Left cardiac atrium (tissue), 4 donors: ENCODE measurements at places on chromosomes 13 and 19. TPM values are rescaled to one million over a fixed set of nuclear protein-coding genes. Genes with fewer than 3 reads are reported as not detected.

GRCh38 chr19:33580026-33580644 lies 41.6 kb upstream of the CHST8 start:
- DNase-seq = no peak

DNA sequence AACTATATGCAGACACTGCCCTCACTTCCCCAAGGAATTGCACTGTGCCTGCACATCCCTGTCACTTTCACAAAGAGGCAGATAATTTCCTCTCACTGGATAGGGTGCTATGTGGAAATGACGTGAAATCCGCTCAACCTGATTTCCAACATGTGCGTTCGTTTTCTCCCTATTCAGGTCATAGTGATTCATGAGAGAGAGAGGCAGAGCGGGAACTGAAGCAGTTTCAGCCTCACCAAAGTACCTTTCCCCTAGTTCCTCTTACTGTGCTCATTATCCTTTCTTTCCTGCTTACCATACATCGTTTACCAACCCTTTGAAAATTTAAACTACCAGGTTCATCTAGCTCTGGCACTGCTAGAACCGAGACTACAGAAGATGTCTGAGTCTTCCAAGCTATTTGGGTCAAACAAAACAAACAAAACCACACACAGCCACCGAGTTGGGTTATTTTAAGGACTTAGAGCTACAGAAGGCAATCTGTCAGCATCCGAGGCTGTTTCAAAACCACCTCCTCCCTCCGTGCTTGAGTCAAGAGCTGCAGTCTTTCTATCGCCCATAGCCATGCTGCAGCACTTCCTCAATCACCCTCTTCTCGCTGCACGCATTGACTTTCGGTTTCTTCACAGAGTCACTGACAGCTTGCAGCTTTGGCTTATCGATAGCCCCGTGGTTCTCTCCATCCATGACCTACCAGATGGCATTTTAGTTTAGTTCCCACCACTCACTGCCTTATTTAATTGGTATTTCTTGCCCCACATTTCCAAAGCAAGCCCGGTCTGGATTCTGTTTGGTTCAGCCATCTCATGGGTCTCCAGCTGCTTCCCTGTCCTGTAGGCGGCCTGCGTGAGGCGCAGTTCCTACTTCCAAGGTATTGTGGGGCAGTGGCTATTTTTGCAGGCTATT lies 1395.8 kb downstream of the EFNB2 start:
- DNase-seq = peak; percentile 25

DNA sequence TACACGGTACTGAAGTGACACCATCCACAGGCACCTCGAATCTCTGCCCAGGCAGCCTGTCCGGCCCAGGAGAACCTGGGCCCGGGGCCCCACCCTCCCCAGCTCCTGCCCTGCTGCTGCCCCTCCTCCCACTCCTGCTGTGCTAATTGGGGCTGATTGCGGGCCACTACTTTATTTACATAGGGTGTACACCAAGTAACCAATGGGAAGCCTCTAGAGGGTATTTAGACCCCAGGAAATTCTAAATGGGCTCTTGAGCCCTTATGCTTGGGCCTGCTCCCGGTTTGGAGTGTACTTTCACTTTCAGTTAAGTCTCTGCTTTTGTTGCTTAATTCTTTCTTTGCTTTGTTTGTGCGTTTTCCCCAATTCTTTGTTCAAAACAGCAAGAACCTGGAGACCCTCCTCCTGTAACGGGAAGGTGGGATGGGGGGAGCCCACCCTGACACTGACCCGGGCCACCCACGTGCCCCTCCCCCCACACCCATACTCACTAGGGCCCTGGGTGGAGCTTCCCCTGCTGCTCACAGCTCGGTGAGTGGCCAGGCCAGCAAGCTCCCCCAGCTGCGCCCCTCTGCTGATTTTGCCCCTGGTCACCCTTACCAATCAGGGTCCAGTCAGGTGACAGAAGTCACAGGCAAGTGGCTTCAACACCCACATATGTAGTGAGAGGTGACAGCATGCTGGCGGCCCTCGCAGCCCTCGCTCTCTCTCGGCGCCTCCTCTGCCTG lies 9.4 kb downstream of the SCGB2B2 start:
- DNase-seq = no peak

DNA sequence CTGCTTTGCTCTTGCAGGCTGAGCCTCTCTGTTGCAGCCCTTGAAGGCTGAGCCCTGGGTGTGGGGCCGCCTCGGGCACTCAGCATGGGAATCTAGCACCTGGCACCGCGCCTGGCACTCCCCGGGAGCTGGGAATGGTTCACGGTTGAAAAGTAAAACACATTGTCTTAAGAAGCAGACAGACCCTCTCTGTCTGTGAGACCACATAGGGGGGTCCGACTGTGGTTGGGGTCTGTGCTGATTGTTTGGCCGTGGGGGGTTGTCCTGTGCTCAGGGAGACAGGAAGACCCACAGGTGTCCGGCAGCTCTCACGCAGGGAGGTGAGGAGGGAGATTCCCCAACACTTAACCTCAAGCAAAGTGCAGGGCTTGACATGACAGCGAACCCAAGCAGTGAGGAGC lies 64.8 kb downstream of the SOX1 start:
- DNase-seq = no peak

DNA sequence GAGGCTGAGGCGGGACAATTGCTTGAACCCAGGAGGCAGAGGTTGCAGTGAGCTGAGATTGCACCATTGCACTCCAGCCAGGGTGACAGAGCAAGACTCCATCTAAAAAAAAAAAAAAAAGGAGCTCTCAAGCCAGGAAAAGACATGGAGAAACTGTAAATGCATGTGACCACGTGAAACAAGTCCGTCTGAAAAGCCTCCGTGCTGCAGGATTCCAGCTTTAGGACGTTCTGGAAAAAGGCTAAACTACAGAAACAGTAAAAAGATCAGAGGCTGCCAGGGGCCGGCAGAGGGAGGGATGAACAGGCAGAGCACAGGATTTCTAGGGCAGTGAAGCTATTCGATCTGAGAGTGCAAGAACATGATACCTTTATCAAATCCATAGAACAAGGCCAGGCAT lies 40.7 kb upstream of the NDUFS7 start:
- DNase-seq = no peak

DNA sequence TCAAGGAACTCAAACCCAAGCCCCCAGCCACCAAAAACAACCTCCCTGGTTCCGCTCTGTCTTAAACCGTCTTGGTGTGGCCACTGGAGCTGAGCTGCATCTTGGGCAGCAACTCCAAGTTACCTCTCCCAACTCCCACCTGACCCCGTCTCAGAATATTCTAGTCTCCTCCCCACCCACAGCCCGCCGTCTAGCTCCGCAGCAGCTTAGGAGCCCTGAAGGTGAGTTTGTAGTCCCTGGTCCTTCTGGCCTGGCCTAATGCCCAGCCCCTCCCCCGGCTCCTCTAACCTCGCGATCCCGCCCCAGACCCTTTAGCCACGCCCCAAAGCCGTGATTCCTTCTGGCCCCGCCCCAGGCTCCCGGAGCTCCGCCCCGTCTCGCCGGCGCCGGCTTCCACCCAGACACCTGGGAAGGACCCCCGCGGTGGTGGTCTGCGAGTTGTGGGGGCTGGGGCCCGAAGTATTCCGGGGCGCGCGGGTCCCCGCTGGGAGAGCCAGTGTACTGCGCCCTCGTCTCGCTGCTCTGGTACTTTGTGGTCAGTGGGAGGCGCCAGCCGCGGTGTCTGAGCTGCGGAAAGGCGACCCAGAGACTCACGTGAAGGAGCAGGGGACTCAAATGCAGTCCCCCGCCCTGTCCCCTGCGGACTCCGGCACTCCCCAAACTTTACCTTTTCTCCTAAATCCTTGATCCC lies 2.5 kb upstream of the LHB start:
- DNase-seq = peak; percentile 77

DNA sequence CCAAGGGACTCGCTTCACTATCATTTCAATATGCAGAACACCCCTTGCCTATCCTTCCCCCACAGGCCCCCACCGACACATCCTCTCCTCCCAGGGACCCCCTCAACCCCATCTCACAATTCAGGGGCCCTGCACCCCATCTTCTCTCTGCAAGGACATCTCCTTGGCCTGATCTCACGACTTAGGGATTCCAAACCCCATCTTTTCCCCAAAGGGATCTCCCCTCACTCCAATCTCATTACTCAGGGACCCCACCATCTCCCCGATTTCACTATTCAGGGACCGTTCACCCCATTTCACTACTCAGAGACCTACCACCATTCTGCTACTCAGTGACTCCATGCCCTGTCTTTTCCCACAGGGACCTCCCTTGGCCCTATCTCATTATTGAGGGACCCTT lies 1.4 kb downstream of the MAP2K2 start:
- no peak for DNase-seq

DNA sequence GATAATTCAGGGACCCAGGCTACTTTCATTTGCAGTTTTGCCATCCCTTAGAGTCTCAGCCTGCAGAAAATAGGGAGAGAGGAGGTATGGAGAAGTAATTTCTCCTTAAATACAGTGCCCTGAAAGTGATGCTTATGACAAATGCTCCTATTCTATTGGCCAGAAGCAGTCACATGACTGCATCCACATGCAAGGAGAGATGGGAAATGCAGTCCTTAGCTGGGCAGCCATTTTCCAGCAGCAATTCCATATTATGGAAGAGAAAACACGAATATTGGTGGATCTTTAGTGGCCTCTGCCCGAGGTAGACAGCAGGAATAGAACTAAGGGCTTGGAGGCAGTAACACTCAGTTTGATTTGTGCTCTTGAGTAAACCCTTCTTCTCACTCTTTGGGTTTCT lies 39.4 kb downstream of the VAV1 start:
- no peak for DNase-seq

DNA sequence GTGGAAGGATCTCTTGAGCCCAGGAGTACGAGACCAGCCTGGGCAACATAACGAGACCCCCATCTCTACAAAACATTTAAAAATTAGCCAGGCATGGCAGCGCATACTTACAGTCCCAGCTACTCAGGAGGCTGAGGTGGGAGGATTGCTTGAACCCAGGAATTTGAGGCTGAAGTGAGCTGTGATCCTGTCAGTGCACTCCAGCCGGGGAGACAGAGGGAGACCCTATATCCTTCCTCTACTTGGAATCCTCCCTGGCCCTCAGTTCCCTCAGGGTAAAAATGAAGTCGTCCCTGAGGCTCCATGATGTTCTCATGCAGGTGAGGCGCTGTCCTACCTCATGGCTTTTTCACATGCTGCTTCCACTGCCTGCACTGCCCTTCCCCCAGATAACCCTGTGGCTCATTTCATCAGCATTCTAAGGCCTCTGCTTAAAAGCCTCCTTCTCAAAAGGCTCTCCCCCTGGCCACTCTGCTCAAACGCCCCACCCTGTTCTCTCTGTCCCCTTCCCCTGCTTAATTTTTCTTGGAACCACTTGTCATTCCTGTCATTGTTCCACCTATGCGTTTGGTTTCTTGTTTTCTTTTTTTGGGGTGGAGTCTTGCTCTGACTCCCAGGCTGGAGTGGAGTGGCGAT lies 19.2 kb downstream of the DNM2 start:
- DNase-seq = no peak

GRCh38 chr13:36261011-36261410 lies 36.6 kb downstream of the CCDC169 start:
- no peak for DNase-seq

GRCh38 chr13:98541701-98542203 lies 35.2 kb downstream of the STK24 start:
- DNase-seq = no peak

GRCh38 chr13:81406639-81407292 lies 1065.8 kb upstream of the SPRY2 start:
- DNase-seq = no peak

DNA sequence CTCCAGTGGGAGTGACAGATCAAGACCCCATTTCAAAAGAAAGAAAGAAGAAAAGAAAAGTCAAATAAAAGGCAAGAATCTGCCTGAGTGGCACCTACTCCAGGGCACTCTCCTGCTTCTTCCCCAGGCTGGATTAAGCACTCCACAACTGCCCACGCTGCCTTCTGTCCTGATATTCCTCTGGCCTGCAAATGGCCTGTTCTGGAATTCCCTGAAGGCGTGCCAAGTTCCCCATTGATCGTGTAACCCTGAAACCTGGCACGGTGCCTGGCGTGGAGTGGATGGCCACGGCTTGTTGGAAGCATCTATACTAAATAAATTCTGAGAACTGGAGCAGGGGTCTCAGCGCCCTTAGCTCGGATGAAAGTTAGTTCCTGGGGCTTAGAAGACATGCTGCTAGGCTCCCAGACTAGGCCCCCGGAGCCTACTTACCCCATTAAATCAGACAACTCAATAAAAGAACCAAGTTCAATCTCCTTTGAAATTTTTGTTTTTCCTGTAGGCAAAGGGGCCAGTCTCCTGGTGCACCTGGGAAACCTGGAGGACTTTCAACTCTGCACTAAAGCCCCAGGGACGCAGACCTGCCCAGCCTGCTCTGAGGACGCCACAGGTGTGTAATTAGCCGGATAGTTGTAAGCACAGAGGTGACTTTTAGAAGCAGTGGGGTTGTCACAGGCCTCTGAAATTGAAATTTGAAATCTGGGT lies 21.9 kb downstream of the ANKRD27 start:
- peak; percentile 89 for DNase-seq

GRCh38 chr19:39038098-39038497 lies 5.7 kb upstream of the FBXO27 start:
- DNase-seq = peak; percentile 24

DNA sequence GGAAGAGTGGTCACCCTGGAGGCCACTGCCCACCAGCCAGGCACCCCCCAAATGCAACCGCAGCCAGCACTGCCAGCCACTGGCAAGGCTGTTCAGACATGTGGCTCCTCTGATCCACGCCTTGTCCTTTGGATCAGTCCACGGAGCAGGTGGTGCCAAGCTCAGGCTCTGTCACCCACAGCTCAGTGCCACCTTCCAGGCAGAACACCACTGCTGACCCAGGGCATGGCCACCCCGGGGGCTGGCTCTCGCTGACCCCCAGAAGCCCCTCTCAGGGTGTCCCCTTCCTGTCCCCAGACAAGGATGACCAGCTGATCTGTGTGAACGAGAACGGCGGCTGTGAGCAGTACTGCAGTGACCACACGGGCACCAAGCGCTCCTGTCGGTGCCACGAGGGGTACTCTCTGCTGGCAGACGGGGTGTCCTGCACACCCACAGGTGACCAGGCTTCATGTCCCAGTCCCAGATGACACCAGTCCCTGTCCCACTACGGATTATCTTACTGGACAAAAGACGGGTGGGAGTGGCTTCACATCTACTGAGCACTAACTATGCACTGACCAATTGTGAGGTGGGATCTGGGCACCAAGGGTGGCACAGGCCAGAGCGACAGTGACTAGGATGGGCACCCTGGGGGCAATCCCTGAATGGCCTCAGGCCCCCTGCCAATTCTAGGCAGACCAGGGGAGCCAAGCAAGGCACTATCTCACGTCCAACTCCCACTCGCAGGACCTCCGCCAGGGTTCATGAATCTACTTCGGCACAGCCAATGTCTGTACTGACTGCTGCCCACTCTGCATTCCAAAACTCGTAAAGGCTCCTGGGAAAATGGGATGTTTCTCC lies 7.0 kb upstream of the F10 start:
- DNase-seq = peak; percentile 19

CBLC gene
- total RNA-seq = not detected

IZUMO2 gene
- not detected for total RNA-seq

FXYD3 gene
- 3.6 TPM for total RNA-seq

NCR1 gene
- not detected for total RNA-seq

DCT gene
- 0.09 TPM for total RNA-seq

HSD17B14 gene
- total RNA-seq = 2.8 TPM

GJA3 gene
- total RNA-seq = 8.0 TPM

CTXN1 gene
- total RNA-seq = 0.91 TPM
